ENCODE measurements at places on chromosomes 6 and 20. TPM values are rescaled to one million over a fixed set of nuclear protein-coding genes. Genes with fewer than 3 reads are reported as not detected.

TBX18 gene
- total RNA-seq, result 3.6 TPM

RBPJL gene
- total RNA-seq, result not detected

CTAGE9 gene
- not detected for total RNA-seq

PPP1R3G gene
- 1.5 TPM for total RNA-seq

PRRC2A gene
- 76.5 TPM for total RNA-seq

TNF gene
- total RNA-seq, result under 0.01 TPM

FAM209B gene
- total RNA-seq, result not detected

MEP1A gene
- total RNA-seq, result not detected

NR2E1 gene
- not detected for total RNA-seq

MAP3K5 gene
- total RNA-seq, result 14.5 TPM
